Renal cortex interstitium (tissue), 15 donors: ENCODE measurements at places on chromosomes 1 and 21. TPM values are rescaled to one million over a fixed set of nuclear protein-coding genes. Genes with fewer than 3 reads are reported as not detected.

- no peak for DNase-seq
These were observed 5.5 kb upstream of the TGFBR3 start for GRCh38 chr1:91891454-91891853.

DNA sequence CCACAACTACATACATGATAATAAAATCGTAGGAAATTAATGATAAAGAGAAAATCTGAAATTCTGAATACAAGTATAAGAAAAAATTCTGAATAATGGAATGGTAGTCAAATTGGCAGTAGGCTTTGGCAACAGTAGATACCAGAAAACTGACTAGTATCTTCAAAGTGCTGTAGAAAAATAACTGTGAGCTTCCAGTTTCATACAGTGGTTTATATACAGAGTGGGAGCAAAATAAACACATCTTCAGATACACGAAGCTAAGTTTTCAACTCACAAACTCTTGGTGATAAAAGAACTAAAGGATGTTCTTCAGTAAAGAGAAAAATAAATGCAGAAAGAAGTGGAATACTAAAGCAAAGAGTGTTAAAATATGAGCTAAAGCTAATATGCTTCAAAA, 173.4 kb downstream of the PPP1R12B start:
- DNase-seq, result no peak

- DNase-seq, result no peak
These were observed 489 bp downstream of the TNNI1 start for GRCh38 chr1:201421041-201421440.

- DNase-seq, result peak; percentile 77
These were observed 10.7 kb upstream of the RGS16 start for GRCh38 chr1:182614796-182615454.

DNA sequence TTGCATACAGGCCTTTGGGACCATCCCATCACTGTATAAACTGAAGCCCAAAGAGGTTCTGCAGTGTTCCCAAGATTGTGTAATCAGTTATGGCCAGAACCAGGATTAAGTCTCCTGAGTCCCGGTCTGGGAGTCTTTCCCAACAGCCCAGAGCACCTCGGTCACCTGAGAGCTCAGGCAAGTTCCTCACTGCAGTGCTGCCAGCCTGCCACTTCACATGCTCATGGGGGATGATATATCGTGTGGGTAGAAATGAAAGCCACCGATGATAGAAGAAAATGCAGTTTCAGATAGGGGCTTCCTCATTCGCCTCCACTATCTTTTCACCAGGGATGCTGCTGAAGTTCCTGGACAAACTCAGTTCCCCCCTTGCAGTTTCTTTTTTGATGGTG, 30.4 kb downstream of the FHAD1 start:
- no peak for DNase-seq

ZFYVE9 gene
- polyA plus RNA-seq, result 32.3 TPM
